GM12878 (cell line): ENCODE measurements at places on chromosomes 6 and 20. TPM values are rescaled to one million over a fixed set of nuclear protein-coding genes. Genes with fewer than 3 reads are reported as not detected.

DNA sequence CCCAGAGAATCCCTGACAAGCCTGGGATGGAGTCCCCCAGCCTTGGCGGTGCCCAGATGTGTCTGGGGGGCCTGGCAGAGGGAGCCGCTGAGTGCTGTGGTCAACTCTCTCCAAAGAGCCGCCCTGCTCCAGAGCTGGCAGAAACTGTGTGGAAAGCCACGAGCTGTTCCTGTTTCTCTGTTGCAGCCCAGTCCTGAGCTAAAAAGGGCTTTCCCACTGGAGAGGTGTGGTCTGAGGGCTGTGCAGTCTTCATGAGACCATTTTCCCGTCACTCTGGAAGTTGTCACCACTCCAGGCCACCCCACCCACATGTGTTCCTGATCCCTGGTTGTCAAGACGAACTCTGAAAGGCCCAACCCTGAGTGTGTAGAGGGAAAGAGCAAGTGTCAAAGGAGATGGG, 99.7 kb upstream of the KCNK16 start:
- no peaks in the 10 kb centered on the region for H3K27me3 ChIP-seq
- no peaks in the 10 kb centered on the region for H3K4me1 ChIP-seq
- no peak overlapping the region for H3K4me3 ChIP-seq
- H3K36me3 ChIP-seq = no peaks in the 10 kb centered on the region
- no peak for DNase-seq
- no peak overlapping the region for H3K27ac ChIP-seq

DNA sequence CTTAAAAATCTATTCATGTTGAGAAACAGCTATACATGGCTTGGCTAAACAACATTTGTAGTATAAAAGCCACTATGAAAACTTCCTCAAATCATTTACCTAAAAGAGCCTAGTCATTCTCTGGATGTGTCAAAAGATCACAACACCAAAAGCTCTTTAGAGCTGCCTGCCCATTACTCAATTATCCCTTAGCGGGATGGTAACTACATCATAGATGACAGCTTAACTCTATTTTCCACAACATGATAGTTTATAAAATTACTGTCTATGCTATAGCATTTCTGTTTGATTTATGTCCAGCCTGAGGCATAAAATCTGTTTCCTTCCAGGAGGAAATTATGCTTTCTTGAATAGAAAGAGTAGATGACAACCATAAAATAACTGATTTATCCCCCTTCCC, 777.6 kb upstream of the HS3ST5 start:
- no peak overlapping the region for H3K4me3 ChIP-seq
- H3K27me3 ChIP-seq = no peaks in the 10 kb centered on the region
- DNase-seq = no peak
- no peaks in the 10 kb centered on the region for H3K36me3 ChIP-seq
- no peaks in the 10 kb centered on the region for H3K4me1 ChIP-seq

DNA sequence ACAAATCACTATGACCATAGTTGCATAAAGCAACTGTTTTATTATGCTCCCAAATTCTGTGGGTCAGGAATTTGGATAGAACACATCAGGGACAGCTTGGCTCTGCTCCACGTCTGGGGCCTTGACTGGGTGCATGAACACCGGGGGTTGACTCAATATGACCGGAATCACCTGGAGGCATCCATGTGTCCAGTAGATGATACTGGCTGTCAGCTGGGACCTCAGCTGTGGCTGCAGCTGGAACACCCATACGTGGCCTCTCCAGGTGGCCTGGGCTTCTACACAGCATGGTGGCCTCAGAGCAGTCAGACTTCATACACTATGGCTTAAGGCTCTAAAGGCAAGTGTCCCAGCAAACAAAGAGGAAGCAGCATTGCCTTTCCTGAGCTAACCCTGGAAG, 113.4 kb downstream of the NRN1 start:
- no peak overlapping the region for H3K27ac ChIP-seq
- no peak overlapping the region for H3K4me3 ChIP-seq
- DNase-seq = no peak
- no peaks in the 10 kb centered on the region for H3K4me1 ChIP-seq

DNA sequence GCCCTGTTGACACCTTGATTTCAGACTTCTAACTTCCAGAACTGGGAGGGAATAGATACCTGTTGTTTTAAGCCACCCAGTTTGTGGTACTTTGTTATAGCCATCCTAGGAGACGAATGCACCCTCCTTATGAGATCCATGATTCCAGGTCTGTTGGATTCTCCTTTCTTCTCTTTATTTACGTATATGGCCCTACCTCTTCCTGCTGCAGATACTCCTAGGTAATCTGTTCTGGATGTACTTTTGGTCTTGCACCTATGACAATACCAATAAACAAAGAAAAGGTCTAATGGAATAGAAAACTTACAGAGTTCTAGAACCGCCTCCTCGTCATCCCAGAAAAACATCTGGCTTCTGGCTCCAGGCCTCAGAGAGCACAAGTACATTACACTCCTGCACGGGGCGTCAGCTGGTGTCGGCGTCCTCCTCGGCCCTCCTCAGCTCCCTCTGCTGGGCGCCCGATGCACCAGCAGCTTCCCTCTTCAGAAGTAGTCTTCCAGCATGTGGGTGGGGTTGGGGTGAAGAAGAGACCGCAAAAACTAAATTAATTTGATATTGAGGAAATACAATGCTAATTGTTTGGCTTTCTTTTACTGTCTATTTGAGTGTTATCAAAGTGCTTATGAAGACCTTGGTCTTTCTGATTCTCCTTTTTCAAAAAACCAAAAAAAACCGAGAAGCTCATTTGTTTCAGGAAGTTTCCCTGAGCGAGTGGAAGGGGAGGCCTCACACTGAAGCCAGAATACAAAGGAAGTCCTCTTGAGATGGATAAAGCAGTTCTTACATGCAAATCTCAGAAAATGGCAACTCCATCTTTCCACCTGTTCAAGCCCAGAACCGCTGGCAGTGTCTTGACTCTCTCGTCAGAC, 9.7 kb upstream of the ATXN1 start:
- no peak for DNase-seq
- H3K36me3 ChIP-seq = no peaks in the 10 kb centered on the region
- no peaks in the 10 kb centered on the region; the same call in 1 of the 2 replicates for H3K4me1 ChIP-seq
- H3K27ac ChIP-seq = no peak overlapping the region

Gene NXT1
- 61.9 and 66.7 TPM in 2 replicates for polyA plus RNA-seq

Gene SLC24A3
- not detected in 2 replicates for polyA plus RNA-seq

DNA sequence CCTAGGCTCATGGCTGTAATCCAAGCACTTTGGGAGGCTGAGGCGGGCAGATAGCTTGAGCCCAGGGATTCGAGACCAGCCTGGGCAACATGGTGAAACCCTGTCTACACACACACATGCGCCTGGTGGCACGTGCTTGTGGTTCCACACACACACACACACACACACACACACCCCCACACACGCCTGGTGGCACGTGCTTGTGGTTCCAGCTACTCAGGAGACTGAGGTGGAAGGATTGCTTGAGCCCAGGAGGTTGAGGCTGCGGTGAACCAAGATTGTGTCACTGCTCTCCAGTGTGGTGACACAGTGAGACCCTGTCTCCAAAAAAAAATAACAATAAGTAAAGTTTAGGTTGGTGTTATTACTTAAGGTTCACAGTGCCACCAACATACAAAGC, 165.8 kb downstream of the ZFAND3 start:
- H3K4me1 ChIP-seq = peaks cover 5% of the 10 kb centered on the region; the same call in 1 of the 2 replicates
- no peaks in the 10 kb centered on the region for H3K27me3 ChIP-seq

GRCh38 chr6:1325461-1326309, 13.8 kb downstream of the FOXQ1 start:
- no peaks in the 10 kb centered on the region for H3K4me1 ChIP-seq
- no peak overlapping the region for H3K27ac ChIP-seq
- peaks cover 9% of the 10 kb centered on the region for H3K27me3 ChIP-seq
- H3K4me3 ChIP-seq = no peak overlapping the region

DNA sequence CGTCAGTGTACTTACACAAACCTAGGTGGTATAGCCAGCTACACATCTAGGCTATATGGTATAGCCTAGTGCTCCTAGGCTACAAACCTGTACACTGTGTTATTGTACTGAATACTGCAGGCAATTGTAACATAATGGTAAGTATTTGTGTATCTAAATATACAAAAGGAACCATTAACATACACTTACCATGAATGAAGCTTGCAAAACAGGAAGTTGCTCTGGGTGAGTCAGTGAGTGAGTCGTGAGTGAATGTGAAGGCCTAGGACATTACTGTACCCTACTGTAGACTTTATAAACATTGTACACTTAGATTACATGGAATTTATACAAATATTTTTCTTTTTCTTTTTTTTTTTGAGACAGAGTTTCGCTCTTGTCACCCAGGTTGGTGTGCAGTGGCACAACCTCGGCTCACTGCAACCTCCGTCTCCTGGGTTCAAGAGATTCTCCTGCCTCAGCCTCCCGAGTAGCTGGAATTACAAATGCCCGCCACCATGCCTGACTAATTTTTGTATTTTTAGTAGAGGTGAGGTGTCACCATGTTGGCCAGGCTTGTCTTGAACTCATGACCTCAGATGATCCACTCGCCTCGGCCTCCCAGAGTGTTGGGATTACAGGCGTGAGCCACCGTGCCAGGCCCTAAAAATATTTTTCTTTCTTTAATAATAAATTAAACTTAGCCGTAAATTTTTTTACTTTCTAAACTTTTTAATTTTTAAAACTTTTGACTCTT, 15.4 kb upstream of the KIAA1755 start:
- no peaks in the 10 kb centered on the region for H3K4me1 ChIP-seq
- H3K27me3 ChIP-seq = no peaks in the 10 kb centered on the region

Gene TUBE1
- 13.3 and 13.7 TPM in 2 replicates for polyA plus RNA-seq

DNA sequence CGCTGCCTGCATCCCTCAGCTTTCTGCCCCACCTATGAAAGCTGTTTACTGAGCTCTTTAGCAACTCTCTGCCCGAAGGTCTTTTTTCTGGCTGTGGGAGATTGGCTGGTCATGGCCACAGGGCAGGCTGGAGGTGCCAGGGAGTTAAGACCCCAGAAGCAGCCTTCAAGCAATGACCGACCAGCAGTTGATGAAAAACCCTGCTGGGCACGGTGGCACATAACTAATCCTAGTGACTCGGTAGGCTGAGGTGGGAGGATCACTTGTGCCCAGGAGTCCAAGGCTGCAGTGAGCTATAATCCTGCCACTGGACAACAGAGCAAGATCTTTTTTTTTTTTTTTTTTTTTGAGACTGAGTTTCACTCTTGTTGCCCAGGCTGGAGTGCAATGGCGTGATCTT, 20.4 kb upstream of the ITPR3 start:
- no peak for DNase-seq
- no peak overlapping the region for H3K4me3 ChIP-seq
- H3K4me1 ChIP-seq = peaks cover 6% of the 10 kb centered on the region
- no peak overlapping the region for H3K27ac ChIP-seq
- H3K27me3 ChIP-seq = no peaks in the 10 kb centered on the region

- H3K27me3 ChIP-seq = no peaks in the 10 kb centered on the region
- H3K4me3 ChIP-seq = no peak overlapping the region
- H3K36me3 ChIP-seq = peaks cover 12% of the 10 kb centered on the region; the same call in 1 of the 2 replicates
- no peak overlapping the region for H3K27ac ChIP-seq
Observed at GRCh38 chr20:43691928-43692524, 25.1 kb downstream of the MYBL2 start.

DNA sequence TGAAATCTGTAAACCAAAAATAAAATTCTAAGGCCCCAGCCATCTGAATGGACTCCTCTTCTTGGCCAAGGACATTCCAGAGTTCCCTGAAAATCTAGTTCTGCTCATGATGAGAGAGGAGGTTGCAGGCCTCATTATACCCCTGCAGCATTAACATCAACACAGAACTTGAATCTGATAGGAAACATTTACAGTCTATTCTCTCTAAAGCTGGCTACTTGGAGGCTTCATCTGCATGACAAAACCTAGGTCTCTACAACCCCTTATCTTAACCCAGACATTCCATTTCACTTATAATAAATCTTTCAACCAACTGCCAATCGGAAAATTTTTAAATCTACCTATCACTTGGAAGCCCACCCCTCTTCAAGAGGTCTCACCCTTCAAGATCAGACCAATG, 15.7 kb downstream of the RTN4IP1 start:
- no peaks in the 10 kb centered on the region for H3K36me3 ChIP-seq
- no peaks in the 10 kb centered on the region for H3K27me3 ChIP-seq
- H3K27ac ChIP-seq = no peak overlapping the region
- H3K4me3 ChIP-seq = no peak overlapping the region
- peaks cover 4% of the 10 kb centered on the region; the same call in 1 of the 2 replicates for H3K4me1 ChIP-seq
- no peak for DNase-seq

DNA sequence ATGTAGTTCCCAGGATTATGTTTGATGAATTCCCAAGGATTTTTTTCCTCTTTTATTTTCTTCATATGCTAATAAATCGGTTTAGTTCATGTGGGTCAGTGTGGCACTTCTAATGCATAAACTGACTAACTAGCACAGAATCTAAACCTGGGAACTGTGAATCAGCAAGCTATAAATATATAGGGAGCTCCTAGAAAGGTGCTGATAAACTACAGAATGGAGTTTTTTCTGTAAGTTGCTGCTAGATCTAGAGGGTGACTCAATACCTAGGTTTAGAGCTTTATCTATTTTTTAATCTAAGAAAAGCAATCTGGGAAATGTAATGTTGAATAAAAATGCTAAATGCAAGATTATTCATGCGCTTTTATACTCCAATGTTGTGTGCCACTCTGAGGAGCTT, 118.8 kb upstream of the PTCHD4 start:
- no peak for DNase-seq
- no peak overlapping the region for H3K4me3 ChIP-seq
- H3K4me1 ChIP-seq = no peaks in the 10 kb centered on the region
- no peaks in the 10 kb centered on the region for H3K27me3 ChIP-seq
- no peak overlapping the region for H3K27ac ChIP-seq
- no peaks in the 10 kb centered on the region for H3K36me3 ChIP-seq

GRCh38 chr20:53789989-53790675, 196.5 kb upstream of the ZNF217 start:
- DNase-seq = no peak
- no peak overlapping the region for H3K27ac ChIP-seq
